ENCODE measurements at places on chromosomes 12 and 14.

- no peak for DNase-seq
These were observed 422.7 kb upstream of the SYT1 start for GRCh38 chr12:78441737-78442453.

GRCh38 chr12:92370828-92371227 lies 225.2 kb upstream of the BTG1 start:
- DNase-seq = no peak

DNA sequence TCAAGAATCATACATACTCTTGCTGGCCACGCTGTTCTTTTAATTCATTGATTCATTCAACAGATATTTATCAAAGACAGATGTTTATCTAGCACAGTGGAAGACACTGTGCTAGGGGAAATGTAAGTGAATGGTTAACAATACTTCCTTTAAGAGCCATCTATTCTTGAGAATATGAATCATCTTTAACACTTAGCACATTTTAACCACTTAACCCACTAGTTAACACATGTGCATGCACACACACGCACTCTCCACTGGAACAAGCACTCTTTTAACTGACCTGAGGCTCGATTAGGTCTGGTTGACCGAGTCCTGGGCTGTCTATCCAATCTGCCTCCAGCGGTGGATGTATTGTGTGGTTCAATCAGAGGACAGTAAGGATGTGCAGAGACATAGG lies 34.6 kb downstream of the LMNTD1 start:
- peak; percentile 71 for DNase-seq

GRCh38 chr14:55698051-55698450 lies 118.0 kb downstream of the KTN1 start:
- no peak for DNase-seq

DNA sequence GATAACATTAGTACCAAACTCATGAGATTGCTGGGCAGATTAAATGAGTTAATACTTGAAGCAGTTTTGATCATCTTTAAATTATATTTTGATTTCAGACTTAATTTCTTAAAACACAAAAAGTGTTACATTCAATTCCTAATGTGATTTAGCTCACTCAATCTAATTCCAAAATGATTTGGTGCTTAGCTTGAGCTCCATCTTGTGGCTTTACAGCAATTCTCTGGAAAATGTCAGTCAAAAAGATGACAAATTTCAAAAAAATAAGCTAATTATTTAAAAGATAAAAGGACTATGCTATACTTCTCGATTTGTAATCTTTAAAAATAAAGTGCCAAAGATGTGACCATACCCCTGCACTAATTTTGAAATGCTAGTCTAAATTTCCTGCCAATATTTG lies 10.1 kb downstream of the LLPH start:
- no peak for DNase-seq

DNA sequence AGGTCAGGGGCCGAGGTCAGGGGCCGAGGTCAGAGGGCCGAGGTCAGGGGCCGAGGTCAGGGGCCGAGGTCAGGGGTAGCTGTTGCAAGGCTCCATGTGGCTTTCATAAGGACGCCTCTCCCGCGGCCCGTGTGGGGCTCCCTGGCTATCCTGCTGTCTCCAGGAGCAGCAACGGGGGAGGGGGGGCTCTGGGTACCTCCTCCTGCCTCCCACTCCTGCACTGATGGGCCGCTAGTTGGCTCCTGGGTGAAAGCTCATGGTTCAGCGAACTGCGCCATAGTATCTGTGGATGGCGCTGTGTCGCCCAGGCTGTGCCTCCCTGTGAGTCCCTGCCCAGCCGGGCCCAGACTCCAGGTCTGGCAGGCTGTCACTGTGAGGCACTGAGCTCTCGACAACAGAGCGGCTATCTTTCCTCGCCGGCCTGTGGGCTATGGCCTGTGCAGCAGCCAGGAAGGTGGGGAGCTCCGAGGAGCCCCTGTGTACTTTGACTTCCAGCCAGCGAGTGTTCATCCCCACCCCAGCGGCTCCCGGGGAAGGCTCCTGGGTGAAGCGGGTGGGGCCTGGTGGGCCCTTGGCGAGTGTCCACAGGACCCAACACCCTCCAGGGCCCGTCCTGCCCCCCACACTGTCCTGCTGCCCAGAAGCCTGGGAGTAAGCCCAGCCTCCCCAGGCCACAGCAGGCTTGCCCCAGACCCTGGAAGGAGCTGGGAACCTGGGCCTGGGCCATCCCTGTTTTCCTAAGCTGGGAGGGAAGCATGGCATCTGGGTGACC lies 8.1 kb downstream of the RFLNA start:
- no peak for DNase-seq

DNA sequence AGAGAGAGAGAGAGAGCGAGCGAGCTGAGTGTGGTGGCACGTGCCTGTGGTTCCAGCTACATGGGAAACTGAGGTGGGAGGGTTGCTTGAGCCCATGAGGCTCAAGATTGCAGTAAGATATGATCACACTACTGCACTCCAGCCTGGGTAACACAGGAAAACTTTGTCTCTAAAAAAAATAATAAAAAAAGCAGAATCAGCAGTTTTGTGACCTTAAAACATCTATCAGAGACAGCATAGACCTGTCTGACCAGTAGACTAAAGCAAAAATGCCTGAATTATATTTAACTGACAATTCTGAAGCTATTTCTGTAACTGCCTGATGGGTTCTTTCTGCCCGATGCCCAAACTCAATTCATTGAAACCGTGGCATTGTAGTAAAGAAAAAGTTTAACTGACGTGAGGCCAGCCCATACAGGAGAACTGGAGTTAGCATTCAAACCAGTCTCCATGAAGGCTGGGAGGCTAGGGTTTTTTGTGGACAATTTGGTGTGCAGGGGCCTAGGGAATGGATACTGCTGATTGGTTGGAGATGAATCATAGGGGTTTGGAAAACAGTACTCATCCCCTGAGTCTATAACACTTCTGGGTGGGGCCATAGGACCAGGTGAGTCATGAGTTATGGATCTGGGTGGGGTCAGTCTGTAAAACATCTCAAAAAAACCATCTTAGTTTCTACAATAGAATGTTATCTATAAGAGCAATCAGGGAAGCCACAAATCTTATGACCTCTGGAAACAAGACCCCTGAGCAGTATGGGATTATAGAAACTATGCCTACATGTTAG lies 8.0 kb upstream of the RASSF8 start:
- no peak for DNase-seq

Data from COLO829 (cell line).